NCI-H526 (cell line): ENCODE measurements at places on chromosomes 12 and 14.

DNA sequence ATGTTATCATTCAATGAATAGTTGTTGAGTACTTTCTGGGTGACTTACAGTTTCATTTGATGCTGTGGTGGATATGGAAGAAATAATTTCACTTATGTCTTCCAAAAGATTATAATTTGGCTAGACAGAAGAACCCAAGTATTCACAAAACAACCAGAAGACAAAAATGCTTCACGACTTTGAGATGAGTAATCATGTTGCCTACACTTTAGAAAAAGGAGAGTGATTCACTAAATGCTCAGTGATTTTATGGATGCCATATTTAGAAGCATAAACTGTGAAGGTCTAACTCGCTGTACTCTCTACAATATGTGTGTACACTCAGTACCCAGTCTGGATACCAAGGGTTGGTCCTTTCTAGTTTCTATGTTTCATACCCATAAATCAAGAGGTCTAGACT, 101.3 kb upstream of the E2F7 start:
- DNase-seq, result no peak

- DNase-seq, result no peak
Observed at GRCh38 chr12:117980616-117981015, 11.8 kb upstream of the KSR2 start.

DNA sequence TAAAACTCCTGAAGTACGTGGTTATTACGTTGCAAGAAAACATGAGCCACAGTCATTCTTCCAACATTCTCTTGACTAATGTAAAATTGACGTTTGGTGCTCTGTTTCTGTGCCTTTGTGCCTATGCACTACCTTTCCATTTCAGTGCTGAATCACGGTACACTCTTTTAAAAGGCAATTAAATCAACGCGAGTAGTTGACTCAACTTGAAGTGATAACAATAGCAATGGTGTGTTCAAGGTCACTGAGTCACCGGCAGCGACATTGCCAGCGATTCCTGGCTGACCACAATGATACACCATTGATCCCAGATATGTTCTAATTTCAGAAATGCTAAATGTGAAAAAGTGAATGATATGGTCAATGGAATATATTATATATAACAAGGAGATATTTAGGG, 17.8 kb downstream of the AK7 start:
- no peak for DNase-seq

DNA sequence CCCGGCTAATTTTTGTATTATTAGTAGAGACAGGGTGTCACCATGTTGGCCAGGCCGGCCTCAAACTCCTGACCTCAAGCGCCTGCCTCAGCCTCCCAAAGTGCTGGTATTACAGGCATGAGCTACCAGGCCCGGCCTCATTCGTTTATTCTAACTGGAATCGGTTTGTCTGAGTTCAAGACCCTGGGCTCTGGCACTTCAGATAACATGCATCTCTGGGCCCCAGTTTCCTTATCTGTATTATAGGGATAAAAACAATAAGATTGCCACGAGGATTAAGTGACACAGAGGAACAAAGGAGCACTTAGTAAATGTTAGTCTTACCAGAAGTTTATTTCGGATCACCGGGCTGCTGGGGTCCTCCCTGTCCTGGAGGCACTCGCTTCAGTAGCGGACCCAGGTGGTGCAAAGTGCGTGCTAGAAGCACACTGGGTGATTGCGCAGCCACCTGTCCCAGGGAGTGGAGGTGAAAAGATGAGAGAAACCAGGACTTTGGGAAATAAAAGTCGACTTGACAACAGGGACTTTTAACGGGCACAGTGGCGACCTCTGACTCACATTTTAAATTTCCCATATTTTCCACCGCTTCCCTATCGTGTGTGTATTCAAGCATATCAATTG, 37.5 kb downstream of the ACACB start:
- DNase-seq, result peak; percentile 32

GRCh38 chr12:112974904-112975303, 3.4 kb upstream of the OAS2 start:
- no peak for DNase-seq

DNA sequence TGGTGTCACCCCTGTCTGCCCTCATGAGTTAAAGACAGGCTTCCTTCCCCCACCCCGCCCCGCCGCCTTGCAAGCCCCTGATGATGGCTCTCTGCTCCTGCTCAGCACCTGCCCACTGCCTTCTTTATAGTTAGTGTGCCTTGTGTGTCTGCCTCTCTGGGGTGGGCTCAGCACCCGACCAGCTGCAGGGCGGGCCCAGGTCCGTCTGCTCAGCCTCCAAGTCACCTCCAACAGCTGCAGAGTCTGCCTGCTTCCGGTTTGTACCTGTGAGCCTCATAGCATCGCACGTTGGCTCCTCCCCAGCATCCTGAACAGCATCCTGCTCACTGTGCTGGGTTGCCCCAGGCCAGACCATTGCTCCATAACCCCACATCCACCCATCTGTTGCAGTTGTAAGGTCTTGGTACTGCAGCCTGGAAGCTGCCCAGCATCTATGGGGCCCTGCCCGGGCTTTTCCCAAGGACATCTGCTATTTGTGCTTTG, 3.5 kb downstream of the TGFB3 start:
- DNase-seq, result no peak

DNA sequence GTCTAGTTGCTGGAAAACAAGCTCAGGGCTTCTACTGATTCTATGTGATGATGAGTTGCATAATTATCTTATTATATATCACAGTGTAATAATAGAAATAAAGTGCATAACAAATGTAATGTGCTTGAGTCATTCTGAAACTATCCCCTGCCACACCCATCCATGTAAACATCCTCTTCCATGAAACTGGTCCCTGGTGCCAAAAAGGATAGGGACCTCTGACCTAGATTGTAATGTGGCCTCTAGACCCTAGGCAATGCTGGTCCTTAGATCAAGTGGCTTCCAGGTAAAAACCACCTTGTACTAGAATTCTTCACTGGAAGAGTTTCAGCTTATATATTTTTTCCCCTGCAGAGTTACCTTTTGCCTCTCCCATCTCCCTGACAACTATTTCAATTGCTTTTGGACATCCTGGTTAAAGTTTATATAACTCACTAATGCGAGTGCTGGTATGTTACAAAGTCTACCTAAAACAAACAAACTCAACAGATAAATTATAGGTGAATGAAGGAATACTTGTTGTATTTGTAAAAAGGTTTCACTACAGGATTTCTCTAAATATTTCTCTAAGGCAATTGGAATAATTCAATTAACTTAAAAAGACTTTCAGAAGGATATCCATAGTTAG, 462.5 kb downstream of the NAV3 start:
- no peak for DNase-seq

DNA sequence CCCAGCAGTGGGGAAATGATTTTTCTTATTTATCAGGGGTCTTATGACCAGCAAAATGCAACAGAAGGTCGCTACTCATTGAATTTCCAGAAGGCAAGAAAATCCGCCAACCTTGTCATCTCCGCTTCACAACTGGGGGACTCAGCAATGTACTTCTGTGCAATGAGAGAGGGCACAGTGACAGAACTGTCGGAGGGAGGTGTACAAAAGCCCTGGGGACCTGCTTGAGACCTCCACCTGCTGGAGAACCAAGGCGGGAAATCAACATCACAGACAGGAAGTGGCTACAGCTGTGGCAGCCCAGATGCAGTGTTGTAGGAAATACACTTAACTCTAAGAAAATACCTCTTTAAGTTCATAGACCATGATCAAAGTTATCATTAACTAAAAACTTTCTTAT, 250.9 kb upstream of the OR4E1 start:
- DNase-seq, result no peak

GRCh38 chr12:52090291-52090690, 10.8 kb downstream of the SMIM41 start:
- no peak for DNase-seq

DNA sequence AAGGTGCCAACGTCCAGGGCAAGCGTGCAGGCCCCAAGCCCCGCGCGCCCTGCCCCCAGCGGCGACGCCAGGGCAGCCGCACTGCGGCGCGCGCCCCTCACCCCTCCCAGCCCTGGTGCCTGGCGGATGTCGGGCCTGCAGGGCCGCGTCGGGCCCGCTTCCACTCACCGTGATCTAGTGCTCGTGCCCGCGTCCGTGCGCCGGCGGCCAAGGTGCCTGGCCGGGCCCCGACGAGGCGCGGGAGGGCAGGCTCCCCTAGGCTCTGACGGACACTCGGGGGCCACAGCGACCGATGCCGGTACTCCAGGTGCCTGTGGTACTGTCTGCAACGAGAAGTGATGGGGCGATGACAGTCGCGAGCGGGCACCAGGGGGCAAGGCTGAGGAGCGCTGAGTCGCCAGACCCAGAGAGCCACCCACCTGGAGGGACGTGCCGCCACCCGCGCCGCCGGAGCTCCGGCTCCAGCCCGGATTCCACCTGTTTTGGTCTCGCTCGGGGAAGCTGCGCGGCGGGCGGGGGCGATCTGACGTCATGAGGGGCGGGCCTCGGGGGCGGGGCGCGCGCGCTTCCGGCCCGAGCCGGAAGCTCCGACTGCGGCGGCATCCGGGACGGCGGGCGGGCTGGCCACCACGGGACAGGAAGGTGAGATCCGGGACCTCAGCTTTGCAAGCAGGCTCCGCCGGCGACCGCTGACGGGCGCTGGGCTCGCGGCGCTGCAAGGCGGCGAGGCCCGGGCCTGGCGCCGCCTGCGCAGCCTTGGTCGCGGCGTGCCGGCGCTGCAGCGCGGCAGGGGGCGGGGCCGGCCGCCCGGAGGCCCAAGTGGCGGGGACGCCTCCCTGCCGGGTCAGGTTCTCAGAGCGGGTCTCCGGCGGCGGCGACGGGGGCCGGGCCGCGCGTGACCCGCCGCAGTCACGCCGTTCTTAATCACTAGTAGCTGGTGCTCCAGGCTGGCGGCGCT, at the start of the genes LYSET and MOAP1:
LYSET (plus strand) TSS at position 927 of the 958 bp plus-strand sequence. CDS start 89 bp downstream, outside the sequence.
MOAP1 (minus strand) TSS at position 507 of the 958 bp plus-strand sequence. CDS start 655 bp downstream, outside the sequence.
- peak; percentile 92 for DNase-seq

DNA sequence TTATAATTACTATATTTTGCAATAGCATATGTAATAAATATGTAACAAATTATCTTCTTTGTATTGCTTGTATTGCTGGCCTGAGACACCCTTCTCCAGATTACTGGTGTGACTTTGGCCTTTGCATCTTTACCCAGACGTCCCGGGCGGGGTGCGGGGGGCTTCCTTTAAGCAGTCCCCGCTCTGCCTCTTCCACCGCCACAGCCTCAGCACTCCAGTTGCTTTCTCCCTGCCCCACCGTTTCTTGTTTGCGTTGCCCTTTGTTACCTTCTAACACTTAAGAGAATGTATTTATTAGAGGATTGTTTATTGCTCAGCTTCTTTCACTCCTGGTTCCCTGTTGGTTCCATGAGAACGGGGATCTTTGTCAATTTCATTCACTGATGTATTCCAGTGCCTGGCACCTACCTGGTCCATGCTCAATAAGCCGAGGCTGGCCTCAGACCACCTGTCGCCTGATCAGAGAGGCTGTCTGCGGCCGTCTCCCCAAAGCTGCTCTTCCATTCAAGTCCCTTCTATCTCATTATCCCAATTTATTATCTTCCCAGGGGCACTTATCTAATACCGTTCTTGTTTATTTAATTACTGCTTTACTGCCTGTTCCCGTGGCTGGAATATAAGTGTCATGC, 100.5 kb upstream of the RFLNA start:
- DNase-seq, result no peak

- no peak for DNase-seq
Observed at GRCh38 chr12:9782547-9783382, 22.1 kb upstream of the CD69 start.

- no peak for DNase-seq
Observed at GRCh38 chr14:61347826-61348443, 26.6 kb downstream of the PRKCH start.

GRCh38 chr12:9041321-9041720, 52.0 kb downstream of the KLRG1 start:
- DNase-seq, result no peak

- DNase-seq, result no peak
Observed at GRCh38 chr14:103217538-103217937, 94.3 kb downstream of the TNFAIP2 start.

- no peak for DNase-seq
Observed at GRCh38 chr14:58738189-58738836, 100.6 kb downstream of the DACT1 start.

DNA sequence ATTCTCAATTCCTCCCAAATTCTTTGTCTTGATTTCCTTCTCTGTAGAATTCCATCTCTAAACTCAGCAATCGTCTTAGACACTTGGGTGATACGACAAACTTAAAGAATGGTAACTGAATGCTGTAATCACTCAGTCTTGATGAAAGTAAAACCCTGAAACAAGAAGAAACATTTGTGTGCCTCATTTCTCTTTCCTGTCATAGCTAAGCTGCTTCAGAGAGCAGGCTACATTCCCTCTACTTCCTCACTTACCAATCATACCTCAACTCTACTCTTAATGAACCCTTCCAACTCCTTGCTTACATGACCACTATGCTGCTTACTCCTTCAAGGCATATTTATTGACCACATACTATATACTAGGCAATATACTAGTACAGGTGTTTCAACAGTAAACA, 8.3 kb downstream of the MAP4K5 start:
- DNase-seq, result no peak

- DNase-seq, result no peak
Observed at GRCh38 chr12:95767703-95768102, 22.9 kb downstream of the NTN4 start.

DNA sequence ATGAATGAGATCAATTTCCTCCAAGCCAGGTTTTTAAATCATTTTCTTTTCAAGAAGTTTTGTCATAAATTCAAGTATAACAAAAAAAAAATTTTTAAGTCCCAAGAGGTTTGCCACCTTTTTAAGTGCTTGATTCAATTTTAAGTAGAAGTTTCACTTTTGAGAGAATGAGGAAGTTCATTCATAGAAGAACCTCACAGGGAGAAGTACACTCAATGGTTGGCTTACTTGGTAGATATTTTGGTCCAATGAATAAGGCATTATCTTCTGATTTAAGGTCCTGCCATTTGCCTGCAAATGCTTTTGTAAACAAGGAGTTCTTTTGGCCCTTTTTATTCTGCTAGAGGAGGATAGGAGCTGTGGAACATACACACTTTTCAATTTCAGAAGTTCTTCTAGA, 96.7 kb upstream of the NOVA1 start:
- no peak for DNase-seq

- DNase-seq, result no peak
Observed at GRCh38 chr12:132558042-132558856, 52.1 kb downstream of the LRCOL1 start.

GRCh38 chr12:107622001-107622400, 63.6 kb upstream of the PWP1 start:
- peak; percentile 34 for DNase-seq
